ENCODE measurements at places on chromosomes 5 and 9.

DNA sequence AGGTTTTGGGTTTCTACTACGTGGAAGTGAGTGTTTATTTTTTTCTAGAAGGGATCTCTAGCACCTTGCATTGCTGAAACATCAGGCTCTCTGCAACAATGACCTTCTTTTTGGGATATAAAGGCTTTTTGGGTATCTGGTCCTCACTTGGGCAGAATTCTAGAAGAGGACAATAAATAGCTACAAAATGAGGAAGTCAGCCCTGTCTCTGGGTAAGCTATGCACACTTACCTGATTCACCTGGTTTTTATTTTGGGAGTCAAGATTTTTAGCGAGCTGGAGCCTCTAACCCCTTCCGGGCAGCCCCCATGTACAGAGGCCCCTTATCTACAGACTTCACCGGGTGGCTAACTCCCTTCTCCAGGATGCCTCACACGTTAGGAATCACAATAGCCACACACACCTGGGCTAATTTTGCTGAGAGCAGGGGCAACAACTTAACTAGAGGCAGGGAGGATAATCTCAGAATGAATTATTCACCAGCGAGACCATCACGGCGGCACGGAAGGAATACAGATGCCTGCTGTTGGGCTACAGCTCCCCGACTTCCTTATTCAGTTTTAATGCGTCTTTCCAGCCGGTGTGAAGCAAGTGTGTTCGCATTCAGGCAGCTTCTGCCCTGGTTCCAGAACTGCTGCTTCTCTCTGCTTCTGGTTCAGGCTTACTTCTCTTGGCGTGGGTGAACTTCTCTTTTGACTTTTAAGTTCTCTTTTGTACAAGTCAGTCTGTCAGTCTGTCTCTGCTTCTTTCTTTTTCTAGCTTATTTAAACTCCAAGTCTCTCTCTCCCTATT is 341.0 kb upstream of the PANK3 start:
- DNase-seq: no peak

DNA sequence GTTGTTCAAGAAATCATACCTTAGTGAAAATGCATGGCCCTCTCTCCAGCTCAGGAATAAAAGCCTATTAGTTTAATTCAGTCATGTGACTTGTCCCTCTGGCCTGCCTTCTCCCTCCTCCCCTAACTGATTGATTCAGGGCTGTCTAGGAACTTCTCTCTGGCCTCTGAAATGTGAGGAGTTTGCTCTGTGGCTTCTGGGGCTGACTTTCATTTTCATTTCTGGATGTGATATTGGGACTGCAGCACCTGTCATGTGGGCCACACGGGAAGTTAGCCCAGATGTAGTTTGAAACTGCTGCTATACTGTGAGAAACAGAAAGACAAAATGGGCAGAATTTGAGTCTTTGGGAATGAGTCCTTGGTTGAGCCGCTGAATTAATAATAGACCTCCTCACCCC is 44.8 kb downstream of the PARP8 start:
- no peak for DNase-seq

DNA sequence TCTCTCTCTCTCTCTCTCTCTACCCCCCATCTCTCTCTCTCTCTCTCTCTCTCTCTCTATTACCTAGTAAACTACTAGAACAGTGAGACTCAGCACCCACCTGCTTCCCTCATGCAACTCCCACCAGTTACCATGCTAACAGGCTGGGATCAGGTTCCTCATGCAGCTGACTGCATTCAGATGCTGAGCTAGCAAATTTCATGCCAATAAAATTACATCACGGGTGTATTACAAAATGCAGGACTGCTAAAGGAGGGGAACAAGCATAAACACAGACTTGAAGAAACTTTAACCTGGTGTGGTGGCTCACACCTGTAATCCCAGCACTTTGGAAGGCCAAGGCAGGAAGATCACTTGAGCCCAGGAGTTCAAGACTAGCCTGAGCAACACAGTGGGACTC is 76.0 kb downstream of the CEMIP2 start:
- DNase-seq: no peak

DNA sequence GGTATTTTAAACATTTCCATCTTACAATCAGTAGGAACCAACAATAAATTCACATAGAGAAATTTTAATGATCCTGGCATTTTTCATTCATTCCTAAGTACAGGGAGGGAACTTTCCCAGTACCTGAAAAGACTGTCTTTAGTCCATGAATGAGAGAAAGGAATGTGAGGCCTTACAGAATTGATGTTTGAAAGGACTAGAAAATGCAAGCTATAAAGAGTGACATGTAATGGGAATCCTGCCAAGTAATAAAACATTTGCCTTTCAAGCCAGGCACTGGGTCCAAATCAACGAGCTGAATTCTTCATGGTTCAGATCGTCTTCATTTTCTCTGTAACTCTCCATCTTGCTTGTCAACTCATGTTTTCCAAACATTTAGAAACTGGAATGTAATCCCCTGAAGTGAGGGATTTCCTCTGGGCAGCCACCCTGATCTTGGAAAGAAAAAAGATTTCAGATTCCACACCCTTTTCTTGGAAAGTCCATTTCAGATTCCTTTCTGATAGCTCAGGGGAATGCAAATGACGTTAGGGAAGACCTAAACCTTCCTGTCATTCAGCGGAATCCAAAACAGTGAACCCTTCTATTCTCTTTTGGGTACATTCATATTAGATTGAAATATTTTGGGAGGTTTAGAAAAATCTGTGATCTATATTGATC is 315.8 kb downstream of the SH3GL2 start:
- DNase-seq: no peak

DNA sequence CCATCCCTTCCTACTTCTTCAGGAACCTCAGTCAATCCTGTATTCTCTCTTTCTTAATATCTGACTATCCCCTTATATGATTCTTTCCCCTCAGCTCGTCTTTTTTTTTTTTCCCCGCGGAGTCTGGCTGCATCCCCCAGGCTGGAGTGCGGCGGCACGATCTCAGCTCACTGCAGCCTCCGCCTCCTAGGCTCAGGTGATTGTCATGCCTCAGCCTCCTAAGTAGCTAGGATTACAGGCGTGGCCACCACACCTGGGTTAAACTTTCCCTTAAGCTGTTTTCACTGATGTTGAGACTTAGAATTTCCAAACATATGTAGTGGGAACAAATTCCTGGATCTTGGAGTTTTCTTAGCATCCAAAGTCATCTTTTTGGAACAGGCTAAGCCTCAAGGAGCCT is 13.3 kb upstream of the RUSC2 start:
- no peak for DNase-seq

DNA sequence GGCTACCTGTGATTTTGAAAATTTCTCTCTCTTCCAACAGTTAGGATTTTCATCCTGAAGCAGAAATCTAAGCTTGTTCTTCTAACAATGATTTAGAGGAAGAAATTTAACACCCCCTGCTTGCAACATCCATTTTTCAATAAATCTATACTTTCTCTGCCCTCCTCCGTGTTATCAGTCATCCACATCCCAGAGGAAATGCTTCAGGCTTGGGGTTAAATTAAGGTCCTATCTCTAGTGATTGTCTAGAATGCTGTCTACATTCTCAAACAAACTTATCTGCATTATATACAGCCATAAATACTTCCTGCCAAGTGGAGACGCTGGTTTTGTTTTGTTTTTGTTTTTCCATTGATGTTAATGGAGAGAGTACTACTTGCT is 371.0 kb downstream of the CSNK1G3 start:
- no peak for DNase-seq

Measured in non-pigmented ciliary epithelial cell (primary cell).